NCI-H1417 (cell line): ENCODE measurements at places on chromosomes 13 and 19.

GRCh38 chr13:24381541-24382265, 72.3 kb downstream of the C1QTNF9 start:
- DNase-seq: no peak

DNA sequence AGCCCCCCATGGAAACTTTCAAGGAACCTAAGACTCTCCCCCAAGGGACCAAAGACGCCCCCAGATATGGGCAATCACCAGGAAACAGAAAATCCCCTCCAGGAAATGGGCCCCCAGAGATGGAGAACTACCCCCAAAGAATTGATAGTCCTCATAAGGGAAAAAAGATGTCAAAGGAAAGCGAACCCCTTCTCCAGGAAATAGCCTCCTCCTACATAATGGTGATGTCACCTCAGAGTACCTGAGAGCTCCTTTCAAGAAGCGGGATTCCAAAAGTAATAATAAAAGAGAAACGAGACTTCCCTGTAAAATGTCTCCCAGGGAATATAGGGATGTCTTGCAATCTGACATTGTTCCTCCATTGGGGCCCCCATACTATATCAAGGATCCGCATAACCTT, 1.1 kb downstream of the CDKN2D start:
- no peak for DNase-seq

- DNase-seq: no peak
Observed at GRCh38 chr19:53853707-53854106, 14.0 kb upstream of the MYADM start.

DNA sequence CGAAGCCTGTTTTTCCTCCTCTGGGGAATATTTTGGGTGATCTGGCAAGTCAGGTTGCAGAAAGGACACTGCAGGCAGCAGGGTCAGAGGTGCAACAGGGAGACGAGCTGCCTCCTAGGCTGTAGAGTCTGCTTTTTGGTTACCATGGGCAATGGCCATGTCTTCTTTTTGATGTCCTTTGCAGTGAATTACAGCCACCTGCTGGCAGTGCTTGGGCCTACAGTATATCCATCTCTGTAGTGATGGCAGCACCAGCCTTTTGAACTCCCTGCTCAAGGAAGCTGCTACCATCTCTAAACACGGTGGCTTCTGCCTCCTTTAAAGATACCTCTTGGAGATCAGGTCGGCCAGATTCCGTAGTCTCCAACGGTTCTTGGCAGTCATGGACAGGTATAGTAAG, 73.9 kb downstream of the WTIP start:
- DNase-seq: no peak

DNA sequence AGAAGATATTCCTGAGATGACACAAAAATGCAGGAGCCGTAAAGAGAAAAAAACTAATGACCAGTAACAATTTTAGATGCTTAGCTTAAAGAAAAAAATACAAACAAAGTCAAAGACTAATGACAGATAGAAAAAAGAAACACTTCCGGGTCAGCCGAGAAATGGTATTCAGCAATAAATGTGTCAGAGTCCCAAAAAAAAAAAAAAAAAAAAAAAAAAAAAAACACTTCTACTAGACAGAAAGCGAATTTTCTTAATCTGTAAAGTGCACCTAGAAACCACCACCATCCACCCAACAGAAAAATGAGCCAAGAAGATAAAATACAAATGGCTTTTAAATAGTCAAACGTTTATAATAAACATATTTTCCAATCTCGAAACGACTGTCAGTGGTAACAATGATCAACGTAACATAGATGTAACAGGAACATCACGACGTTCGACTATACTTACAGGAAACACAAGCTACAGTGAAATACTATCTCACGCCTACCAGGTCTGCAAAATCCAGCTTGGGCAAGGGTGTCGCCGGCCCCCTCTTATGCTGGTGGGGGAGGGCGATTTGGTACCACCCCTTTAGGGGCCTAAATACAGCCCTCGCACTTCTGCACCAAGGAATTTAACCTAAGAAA, 10.6 kb downstream of the ABHD17A start:
- DNase-seq: no peak

GRCh38 chr13:72199640-72200039, 332.6 kb upstream of the DACH1 start:
- DNase-seq: no peak

GRCh38 chr13:110921209-110921608, 6.3 kb upstream of the ANKRD10 start:
- DNase-seq: no peak

- no peak for DNase-seq
Observed at GRCh38 chr19:1813192-1814182, 1.4 kb upstream of the ATP8B3 start.

DNA sequence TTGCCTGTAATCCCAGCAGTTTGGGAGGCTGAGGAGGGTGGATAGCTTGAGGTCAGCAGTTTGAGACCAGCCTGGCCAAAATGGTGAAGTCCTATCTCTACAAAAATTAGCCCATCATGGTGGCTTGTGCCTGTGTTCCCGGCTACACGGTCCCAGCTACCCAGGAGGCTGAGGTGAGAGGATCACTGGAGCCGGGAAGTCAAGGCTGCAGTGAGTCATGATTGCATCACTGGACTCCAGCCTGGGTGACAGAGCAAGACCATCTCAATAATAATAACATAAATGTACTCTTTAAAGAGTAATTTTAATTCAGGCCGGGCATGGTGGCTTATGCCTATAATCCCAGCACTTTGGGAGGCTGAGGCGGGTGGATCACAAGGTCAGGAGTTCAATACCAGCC, 38.7 kb downstream of the SKA3 start:
- DNase-seq: no peak

- DNase-seq: peak; percentile 66
Observed at GRCh38 chr13:53074114-53074513, 45.5 kb downstream of the OLFM4 start.

DNA sequence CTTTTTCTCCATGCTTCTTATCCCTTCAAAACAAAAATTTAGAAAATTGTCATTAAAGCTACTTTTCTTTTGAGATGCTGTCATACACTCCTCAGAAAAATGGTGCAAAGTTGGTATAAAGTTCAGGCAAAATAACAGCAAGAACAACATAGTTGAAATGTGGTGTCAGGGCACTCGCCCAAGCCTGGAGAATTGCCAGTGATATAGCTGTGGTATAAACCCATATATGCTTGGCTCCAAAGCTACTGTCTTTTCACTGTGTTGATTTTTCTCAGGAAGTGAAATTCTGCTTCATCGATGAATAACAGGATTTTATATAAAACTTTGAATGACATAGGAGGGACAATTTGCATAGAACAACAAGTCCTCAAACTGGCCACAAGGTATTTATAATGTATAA, 2532.9 kb downstream of the PCDH9 start:
- DNase-seq: no peak

- DNase-seq: no peak
Observed at GRCh38 chr19:38425222-38425809, 703 bp downstream of the RASGRP4 start.

- no peak for DNase-seq
Observed at GRCh38 chr13:48590141-48590901, 57.4 kb upstream of the RCBTB2 start.

- no peak for DNase-seq
Observed at GRCh38 chr19:38413416-38413815, 10.5 kb downstream of the FAM98C start.

GRCh38 chr19:35124098-35125060, 8.8 kb downstream of the FXYD3 start:
- DNase-seq: peak; percentile 20

- DNase-seq: no peak
Observed at GRCh38 chr13:48680756-48681392, 27.1 kb downstream of the CYSLTR2 start.

- DNase-seq: no peak
Observed at GRCh38 chr19:54329476-54330165, 9.3 kb downstream of the LILRA4 start.

- DNase-seq: peak; percentile 93
Observed at GRCh38 chr19:17073869-17074633, 1.2 kb downstream of the HAUS8 start.

DNA sequence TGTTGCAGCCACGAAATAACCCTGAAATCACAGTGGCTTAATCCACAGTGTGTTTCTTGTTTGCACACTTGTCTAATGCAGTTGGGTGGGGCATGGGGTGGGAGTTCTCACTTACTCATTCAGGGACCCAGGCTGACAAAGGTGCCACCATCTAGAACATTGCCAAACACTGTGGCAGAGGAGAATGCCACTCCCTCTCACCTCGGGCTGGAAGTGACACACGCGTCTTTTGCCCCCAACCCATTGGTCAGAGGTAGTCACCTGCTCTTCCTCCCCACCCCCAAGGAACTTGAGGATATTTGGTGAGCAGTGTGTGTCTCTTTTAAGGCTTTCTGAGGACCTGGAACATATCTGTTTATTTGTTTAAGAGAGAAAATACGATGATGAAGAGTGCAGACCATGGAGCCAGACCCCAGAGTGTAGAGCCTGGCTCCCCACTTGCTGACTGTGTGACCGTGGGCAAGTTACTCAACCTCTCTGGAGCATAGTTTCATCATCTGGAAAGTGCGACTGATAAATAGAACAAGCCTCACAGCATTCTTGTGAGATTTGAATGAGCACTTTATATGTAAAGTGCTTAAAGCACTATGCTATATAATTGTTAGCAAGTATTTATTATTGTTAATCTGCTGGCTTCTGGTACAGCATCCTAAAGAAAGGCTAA, 17.4 kb downstream of the GPR183 start:
- DNase-seq: no peak

DNA sequence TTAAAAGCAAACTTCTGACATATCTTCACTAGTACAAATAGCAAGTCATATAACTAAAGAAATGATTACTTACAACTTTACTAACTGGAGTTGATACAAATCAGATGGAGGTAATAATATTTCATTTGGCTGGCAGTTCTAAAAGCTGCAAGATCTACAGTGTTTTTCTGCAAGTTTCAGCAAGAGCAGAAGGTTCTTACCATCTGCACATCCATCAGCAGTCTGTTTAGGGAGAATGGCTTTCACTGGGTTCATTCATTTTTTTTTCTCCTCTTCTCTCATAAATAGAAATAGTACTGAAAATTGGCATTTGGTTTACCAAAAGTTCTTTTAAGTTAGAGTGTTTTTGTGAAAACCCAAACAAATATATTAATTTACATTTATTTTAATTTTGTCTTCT, 3.1 kb upstream of the SHISA2 start:
- no peak for DNase-seq

- no peak for DNase-seq
Observed at GRCh38 chr13:41944229-41944628, 16.7 kb downstream of the VWA8 start.

DNA sequence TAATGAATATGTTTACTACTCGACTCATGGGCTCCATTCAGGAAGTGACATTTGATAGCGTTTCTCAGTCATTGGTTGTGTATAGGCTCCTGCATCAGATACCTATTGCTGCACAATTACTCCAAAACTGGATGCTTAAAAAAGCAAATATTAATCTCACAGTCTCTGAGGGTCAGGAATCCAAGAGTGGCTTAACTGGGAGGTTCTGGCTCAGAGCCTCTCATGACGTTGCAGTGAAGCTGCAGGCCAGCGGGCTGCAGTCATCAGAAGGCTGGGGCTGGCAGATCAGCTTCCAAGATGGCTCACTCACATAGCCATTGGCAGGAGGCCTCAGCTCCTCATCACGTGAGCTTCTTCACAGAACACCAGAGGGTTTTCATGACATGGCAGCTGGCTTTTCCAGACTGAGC, 525.1 kb upstream of the NBEA start:
- DNase-seq: no peak

GRCh38 chr13:31805841-31806240, 66.5 kb downstream of the RXFP2 start:
- no peak for DNase-seq

DNA sequence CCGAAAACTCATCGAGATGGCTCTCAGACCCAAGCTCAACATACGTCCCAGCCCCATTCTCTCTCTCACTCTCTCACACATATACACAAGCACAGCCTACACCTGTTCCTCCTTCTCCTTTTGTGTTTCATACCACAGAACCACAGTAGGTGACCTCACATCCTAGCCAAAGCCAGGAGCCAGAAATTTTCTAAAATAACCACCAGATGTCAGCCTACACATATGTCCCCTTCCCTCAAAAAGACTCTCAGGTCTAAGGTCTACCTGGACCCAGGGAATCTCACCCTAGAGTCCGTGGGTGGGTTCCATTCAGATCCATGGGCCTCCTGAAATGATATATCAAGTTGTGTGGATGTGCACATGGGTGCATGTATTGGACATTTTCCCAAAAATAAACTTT, 104.2 kb upstream of the IPO5 start:
- DNase-seq: peak; percentile 34

- no peak for DNase-seq
Observed at GRCh38 chr19:55044771-55045716, 7.0 kb upstream of the GP6 start.

- no peak for DNase-seq
Observed at GRCh38 chr13:21048901-21049698, 12.3 kb downstream of the LATS2 start.

- DNase-seq: no peak
Observed at GRCh38 chr19:35165200-35166058, 10.9 kb downstream of the FXYD5 start.

GRCh38 chr13:37910790-37911189, 41.2 kb upstream of the TRPC4 start:
- no peak for DNase-seq

DNA sequence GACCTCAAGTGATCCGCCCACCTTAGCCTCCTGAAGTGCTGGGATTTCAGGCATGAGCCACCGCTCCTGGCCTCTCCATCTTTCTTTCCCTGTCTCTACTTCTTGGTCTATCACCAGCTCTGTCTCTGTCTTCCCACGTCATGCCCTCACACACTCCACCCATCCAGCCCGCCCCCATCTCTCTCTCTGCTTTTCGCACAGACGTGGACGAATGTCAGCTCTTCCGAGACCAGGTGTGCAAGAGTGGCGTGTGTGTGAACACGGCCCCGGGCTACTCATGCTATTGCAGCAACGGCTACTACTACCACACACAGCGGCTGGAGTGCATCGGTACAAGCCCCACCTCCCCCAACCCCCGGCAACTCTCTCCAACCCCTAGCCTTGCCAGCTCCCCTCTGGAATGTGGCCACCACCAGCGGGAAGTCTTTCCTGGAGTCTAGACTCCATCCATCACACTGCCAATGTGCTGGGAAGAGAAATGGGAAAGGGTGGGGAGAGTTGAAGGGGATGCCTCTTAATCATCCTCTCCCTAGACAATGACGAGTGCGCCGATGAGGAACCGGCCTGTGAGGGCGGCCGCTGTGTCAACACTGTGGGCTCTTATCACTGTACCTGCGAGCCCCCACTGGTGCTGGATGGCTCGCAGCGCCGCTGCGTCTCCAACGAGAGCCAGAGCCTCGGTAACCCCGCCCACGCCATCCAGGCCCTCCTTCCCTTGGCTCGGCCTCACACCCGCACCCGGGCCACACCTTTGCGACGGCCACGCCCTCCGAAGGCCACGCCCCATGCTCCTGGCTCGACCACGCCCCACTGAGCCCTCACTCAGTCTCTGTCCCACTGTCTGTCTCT, 22.5 kb downstream of the LTBP4 start:
- peak; percentile 91 for DNase-seq

GRCh38 chr19:2189880-2190279, 26.1 kb downstream of the DOT1L start:
- DNase-seq: no peak
